ENCODE measurements at places on chromosomes 6 and 20.

DNA sequence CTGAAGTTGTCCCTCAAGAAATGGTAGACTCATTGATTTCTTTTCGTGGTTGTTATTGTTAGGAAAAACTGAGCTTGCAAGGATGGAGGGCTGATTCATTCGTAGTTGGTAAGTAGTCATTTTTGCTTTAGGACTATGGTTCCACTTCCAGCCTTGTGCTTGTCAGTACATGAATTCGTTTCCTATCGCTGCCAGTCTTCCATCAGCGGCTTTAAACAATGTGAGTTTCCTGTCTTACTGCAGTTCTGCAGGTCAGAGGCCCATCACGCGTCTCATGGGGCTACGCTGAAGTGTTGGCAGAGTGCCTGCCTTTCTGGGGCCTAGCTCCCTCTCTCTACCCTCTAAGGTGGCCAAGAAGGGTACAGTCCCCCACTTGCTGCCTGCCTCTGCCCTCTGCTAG, 11.4 kb upstream of the MDFI start:
- no peak for DNase-seq

DNA sequence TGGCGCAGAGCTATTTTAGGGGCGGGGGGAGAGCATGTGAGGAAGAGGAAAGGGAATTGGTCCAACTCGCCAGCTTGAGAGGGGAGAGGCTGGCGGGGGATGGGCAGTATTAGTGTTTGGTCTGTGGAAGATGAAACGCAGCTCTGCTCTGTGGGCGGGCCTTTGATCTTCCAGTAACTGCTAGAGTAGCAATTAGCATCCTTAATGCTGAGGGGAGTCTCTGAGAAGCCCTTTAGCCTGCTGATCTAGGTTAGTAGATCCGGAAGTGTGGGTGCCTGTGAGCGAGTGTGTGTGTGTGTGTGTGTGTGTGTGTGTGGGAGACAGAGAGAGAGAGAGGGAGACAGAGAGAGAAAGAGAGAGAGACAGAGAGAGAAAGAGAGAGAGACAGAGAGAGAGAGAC, 117.2 kb upstream of the BACH2 start:
- peak; percentile 84 for DNase-seq

- DNase-seq = no peak
These were observed 266.3 kb downstream of the PTPRT start for GRCh38 chr20:42923348-42923918.

DNA sequence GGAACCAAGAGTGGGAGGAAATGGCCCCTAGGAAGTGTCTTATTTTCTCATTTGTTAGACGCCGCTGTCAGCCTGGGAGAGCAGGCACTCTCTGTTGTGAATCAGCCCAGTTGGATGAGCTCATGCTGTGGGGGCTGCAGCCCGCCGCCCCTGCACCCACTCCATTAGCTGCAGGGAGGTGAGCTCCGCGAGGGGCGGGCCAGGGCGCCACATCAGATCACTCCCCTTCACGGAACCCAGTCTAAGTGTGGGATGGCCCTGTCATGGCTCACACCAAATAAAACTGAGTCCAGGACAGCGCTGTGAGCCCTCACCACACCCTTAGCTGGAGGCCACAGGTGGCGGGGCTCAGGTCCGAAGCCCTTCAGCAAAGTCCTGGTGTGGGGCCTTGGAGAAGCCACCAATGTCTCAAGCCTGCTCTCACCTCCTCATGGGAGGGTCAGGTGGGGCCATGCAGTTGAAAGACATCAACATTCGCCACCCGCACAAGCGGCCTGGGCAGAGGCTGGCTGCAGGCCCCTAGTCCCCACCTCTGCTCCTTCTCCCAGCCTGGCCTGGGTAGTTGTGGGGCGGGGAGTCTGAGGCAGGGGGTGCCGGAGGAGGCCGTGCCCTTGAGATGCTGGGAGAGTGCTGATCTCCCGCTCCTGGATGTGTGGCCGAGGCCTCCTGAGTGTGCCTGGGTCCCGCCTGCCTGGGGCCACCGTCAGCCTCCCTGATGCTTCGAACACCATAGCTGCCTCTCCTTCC, 66.2 kb upstream of the SLCO4A1 start:
- no peak for DNase-seq
